ENCODE measurements at places on chromosomes 2 and 18.

DNA sequence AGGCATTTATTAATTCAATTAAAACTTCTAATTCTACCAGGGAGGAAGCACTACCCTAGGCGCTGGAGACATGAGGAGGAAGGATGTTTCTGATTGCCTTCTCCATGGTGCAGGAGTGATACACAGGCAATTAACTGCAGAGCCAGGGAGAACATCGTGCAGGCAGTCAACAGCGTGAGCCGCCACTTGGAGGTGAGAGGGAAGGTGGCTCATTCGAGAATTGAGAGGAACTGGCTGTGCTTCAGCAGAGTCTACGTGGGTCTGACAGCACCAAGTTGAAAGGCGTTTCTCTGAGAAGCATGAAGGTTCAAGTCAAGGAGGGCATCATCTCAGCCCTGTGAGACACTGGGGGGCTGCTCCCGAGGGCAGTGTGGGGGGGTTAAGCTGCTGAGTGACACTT is 388.7 kb upstream of the MYT1L start:
- no peak for DNase-seq

- DNase-seq = no peak
These were observed 417.5 kb upstream of the MYT1L start for GRCh38 chr2:2748399-2749205.

DNA sequence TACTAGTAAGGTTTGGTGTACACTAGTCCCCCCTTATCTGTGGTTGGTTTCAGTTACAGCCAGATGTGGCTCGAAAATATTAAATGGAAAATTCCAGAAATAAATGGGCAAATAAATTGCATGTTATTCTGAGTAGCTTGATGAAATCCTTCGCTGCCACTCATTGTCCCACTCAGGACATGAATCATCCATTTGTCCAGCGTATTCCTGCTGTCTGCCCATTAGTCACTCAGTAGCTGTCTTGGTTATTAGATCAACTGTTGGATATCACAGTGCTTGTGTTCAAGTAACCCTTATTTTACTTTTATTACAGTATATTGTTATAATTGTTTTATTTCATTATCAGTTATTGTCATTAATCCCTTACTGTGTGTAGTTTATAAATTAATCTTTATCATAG is 21.7 kb downstream of the ZDBF2 start:
- no peak for DNase-seq

- no peak for DNase-seq
These were observed 10.6 kb downstream of the SETBP1 start for GRCh38 chr18:44691148-44691925.

DNA sequence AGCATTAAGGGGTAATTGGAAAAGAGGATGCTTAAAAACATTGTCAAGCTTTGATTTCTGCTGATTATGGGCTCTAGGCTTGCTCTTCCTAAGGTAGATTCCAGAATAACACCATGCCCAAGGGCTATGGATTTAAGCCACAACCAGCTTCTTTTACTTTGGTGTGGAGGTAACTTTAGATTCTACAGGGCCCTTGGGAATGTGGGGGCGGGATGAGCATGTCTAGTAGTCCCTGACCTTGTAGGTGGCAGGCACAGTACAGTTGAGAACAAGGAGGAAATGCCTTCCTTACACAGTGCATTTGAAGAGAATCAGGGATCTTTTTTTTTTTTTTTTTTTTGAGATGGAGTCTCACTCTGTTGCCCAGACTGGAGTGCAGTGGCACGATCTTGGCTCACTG is 364.2 kb downstream of the NYAP2 start:
- DNase-seq = no peak

All from hippocampal formation (tissue), 2 donors.